ENCODE measurements at places on chromosomes 16 and 17.

GRCh38 chr16:54173490-54173889, 113.1 kb downstream of the IRX3 start:
- no peak for DNase-seq

GRCh38 chr17:33970279-33970678, 284.8 kb upstream of the CCL2 start:
- no peak for DNase-seq

- no peak for DNase-seq
Measured at GRCh38 chr16:69109486-69110270, 4.2 kb downstream of the HAS3 start.

- peak; percentile 65 for DNase-seq
Measured at GRCh38 chr16:74224828-74225612, 71.6 kb upstream of the PSMD7 start.
